Airway epithelial cell (primary cell): ENCODE measurements at places on chromosomes 1 and 21. TPM values are rescaled to one million over a fixed set of nuclear protein-coding genes. Genes with fewer than 3 reads are reported as not detected.

The CAMSAP2 gene
- 18.6 and 29.7 TPM in 2 replicates for total RNA-seq

The BMP8B gene
- total RNA-seq, result under 0.01 and 0.07 TPM in 2 replicates

The KLHDC9 gene
- 3.3 and 6.5 TPM in 2 replicates for total RNA-seq

The PLA2G4A gene
- total RNA-seq, result 5.1 and 7.5 TPM in 2 replicates

The SSX2IP gene
- total RNA-seq, result 12.8 and 13.4 TPM in 2 replicates

The CCDC24 gene
- total RNA-seq, result 5.3 and 6.4 TPM in 2 replicates

The OR6N2 gene
- total RNA-seq, result not detected in 2 replicates
